ENCODE measurements at places on chromosomes 12 and 14.

DNA sequence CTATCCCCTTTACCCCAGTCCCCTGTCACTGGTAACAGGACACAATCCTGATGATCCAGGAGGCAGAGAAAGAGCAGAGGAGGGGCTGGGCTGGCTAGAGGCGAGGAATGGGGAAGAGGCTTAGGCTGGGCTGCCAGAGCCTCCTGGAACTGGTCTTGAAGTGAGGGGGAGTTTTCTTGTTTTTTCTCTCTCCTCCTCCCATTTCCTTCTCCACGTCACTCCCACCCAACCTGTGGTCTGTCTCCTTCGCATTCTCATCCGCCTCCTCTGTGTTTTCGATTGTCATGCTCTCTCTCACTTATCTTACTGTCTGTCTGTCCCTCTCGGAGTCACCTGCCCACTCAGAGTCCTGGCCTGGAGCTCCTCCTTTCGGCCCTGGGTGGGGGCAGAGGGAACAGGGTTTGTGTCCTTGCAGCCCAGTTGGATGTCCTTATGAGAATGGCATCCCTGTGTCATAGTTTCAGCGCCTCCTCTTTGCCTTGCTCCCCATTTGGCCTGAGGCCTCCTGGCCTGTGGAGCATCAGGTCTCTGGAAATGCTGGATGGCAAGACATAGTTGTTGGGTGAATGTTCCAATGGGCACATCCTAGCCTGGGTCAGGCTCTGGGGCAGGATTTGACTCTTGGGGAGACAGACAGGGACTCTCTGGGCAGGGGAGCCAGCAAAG, 3.4 kb upstream of the KRT80 start:
- DNase-seq = no peak

- no peak for DNase-seq
Measured at GRCh38 chr12:106178562-106178961, 39.8 kb upstream of the NUAK1 start.

DNA sequence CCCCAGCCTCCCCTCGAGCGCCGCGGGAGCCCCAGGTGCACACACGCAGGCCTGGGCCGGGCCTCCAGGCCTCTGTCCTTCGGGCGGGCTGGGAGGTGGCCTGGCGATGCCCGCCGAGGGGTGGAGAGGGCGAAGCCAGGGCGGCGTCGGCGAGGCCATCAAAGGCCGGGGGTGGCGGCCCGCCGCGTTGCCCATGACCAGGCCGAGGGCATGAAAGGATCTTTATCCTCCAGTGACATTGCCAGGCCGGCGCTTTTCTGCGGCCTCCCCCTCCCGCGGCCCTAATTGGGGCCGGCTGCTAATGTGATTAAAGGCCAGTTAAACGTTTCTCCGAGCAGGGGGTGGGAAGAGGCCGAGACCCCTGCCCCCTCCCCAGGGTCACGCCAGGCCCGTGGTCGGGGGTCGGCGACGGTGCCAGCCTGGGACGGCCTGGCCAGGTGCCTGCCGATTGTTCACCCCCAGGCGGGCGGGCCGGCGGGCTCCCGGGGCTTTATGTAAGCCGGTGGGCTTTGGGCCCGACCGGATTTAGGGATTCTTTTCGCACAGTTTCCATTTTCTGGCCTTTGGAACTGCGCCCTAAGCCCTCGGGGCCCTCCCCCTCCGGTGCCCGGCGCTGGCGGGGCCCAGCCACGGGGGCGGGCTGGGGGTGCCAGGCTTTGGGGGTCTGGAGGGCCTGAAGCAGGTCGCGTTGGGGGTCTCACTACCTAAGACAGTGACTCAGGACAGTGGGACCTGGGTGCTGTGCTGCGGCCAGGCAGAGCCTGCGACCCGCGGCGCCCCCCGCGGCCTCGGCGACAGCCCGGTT, 103.2 kb upstream of the DIO3 start:
- no peak for DNase-seq

DNA sequence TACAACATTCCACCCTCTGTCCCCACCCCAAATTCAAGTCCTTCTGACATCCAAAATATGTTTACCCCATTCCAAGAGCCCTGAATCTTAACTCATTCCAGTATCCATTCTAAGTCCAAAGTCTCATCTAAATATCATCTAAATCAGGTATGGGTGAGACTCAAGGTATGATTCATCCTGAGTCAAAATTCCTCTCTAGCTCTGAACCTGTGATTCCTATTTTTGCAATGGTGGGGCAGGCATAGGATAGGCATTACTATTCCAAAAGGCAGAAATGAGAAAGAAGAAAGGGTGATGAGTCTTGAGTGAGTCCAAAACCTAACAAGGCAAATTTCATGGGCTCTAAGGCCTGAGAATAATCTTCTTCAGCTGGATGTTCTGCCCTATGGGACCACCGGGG, 140.3 kb upstream of the FAR2 start:
- no peak for DNase-seq

- DNase-seq = no peak
Measured at GRCh38 chr14:99936056-99936455, 129.2 kb upstream of the EVL start.

DNA sequence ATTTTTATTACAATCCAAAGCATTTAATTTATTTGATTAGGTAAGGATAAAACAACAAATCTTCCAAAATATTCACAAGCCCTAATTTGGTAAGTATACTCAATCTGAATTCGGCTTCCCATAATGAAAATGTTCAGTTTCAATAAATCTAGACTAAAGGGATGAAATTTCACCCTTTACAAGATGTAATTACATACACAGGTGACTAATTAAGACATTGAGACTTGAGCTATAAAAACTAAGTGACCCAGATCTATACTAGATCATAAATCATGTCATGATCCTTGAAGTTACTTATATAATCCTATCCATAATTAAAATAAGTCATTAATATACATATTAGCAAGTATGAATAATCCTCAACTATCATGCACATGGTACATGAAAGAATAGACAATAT, 36.6 kb downstream of the LRP6 start:
- no peak for DNase-seq

- no peak for DNase-seq
Measured at GRCh38 chr12:89827592-89827991, 119.0 kb upstream of the ATP2B1 start.

- DNase-seq = no peak
Measured at GRCh38 chr12:88035907-88036289, 6.7 kb upstream of the C12orf50 start.

GRCh38 chr14:77290705-77291104, 19.7 kb upstream of the NGB start:
- DNase-seq = no peak
